T47D (cell line): ENCODE measurements at places on chromosomes 4 and X.
A peak's percentile ranks its signal among the peaks of the same experiment; 100 is the strongest.

- DNase-seq = peak; percentile 62
Measured at GRCh38 chrX:104098151-104098808, 14.0 kb upstream of the ZCCHC18 start.

DNA sequence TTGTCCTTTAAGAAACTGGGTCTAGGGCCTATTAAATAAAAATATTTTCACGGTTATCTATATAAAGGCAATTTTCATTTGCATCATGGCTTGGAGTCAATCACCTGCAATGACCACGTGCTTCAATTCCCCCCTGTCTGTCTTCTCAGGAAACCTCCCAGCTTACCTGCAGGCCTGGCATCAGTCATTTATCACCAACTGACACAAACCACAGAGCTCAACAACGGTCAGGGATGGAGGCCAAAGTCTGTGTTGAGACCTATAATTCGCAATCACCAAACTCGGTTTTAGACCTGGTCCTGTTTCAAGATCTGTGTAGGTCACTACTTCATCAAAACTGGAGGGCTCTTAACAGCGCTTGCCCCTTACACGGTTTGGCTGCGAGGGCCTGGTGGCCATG is 1.9 kb downstream of the SLC9A7 start:
- no peak for DNase-seq

- DNase-seq = no peak
Measured at GRCh38 chr4:39066371-39066770, 4.3 kb downstream of the KLHL5 start.

DNA sequence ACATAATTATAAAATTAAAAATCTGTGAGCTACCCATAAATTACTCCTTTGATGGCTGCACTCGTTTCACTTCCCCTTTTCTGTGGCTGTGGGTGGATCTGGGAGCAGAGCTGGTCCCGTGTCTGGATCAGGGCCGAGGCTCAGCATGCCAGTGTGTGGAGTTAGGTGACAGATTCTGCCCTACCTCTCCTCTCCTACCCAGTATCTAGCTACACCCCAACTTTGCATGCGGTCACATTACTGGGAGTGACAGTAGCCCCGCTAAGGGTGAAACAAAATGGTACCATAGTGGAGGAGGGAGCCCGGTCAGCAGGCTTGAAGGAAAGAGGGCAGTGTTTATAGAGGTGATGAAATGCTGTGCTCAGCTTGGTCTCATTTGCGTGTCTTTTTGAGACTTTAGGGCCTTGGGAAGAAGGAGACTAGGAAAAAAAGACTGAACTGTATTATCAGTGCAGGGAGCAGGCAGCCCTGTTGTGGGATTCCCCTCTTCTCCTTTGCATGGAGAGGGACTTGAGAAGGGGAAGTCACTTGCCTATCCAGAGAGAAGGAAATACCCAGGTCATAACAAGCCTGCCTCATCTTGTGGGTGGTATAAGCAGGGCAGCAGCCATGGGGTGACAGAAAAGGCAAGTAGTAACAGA is 48.4 kb downstream of the ARHGAP10 start:
- DNase-seq = no peak

DNA sequence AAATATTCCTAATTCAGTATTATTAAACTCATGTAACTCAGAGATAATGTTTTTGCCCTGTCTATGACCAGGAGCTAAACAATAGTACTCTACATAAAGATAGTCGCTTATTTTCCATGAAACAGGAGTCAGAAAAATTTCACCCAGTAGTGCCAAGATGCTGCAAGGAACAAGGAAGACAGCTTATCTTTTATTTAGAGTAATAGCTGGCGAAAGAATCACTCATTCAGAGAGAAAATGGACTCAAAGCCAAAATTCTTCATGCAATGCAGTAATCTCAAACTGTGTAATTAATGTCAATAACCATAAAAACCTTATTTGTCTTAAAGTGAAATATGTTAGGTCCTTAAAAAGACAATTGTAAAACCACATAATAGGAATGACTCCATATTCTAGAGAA is 477.8 kb downstream of the ANKRD50 start:
- DNase-seq = no peak
